ENCODE measurements at places on chromosomes 5 and 9.

- no peak for DNase-seq
Measured at GRCh38 chr5:54325610-54326311, 15.4 kb upstream of the ARL15 start.

DNA sequence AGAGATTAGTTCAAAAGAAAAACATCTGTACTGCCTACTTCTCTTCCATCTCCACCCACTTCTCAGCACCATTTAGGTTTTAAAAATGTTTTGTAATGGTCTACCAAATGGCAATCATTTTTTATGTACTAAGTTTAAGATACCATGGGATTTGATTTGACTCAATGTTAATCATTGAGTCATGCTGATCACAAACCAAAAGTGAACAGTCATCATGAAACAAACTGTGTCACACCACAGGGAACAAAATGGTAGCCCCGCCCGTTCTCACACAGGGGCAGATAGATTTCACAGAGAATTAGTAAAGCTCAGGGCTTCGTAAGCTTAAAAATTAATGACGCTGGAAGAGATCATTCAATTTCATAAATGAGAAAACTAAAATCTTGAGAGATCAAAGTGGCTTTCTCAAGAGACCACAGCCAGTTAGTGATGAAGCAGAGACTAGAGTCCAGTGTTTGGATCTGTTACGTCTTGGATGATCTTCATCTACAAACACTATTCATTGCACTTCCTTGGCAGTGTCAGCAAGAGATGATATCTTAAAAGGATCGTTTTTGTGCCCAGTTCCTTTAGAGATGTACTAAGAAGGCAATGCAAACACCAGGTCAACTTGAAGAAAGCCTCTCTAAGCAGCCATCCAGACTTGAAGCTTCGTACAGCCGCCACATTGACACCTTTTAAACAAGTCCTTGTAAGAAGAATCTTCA lies 33.9 kb upstream of the TRIO start:
- DNase-seq = no peak

- no peak for DNase-seq
Measured at GRCh38 chr9:114088571-114089170, 10.4 kb downstream of the KIF12 start.

DNA sequence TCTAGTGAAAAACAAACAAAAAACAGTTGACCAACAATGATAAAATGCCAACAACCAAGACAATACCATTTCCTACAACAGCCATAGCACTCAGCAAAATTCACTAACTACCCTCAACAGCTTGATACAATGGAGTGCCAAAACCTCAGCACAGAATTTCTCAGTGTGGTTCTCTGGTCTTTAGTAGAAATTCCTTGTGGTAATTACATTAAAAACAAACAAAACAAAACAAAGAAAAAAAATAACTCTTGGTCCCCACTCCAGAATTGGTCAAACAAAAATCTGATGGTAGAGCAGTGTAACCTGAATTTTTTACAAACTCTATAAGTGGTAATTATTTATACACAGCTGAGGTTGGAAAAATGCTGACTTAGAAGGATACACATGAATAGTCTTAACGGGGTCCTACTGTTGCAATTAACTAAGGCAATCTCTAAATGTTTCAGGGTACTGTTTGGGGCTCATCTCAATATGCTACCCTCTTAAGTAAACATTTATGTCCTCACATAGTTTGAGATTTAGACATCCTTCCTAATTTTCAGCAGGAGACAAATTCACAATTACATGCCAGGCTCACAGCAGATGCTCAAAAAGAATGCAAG lies 13.8 kb downstream of the CSNK1A1 start:
- DNase-seq = no peak

- no peak for DNase-seq
Measured at GRCh38 chr5:134600600-134600999, 32.0 kb downstream of the SAR1B start.

Measured in hippocampal formation (tissue), 2 donors.